ENCODE measurements at places on chromosomes 11 and 22.

GRCh38 chr22:31020334-31020733 lies 51.3 kb downstream of the TUG1 start:
- no peak for DNase-seq

- DNase-seq: no peak
Observed at GRCh38 chr11:1523077-1523476, 36.5 kb upstream of the MOB2 start.

DNA sequence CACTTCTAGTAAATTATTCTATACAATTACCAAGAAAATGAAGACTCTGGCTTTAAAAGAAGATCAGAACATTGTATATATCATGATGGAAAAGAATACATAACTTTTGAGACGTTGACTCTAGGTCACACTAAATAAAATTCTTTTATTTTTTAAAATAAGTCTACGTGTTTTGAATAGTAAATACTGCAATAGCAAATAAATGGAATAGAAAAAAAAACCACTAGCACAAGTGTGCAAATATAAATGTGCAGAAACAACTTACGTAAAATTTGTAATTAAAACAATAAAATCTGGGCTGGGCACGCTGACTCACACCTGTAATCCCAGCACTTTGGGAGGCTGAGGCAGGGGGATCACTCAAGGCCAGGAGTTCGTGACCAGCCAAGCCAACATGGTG lies 17.9 kb downstream of the SIK3 start:
- no peak for DNase-seq

DNA sequence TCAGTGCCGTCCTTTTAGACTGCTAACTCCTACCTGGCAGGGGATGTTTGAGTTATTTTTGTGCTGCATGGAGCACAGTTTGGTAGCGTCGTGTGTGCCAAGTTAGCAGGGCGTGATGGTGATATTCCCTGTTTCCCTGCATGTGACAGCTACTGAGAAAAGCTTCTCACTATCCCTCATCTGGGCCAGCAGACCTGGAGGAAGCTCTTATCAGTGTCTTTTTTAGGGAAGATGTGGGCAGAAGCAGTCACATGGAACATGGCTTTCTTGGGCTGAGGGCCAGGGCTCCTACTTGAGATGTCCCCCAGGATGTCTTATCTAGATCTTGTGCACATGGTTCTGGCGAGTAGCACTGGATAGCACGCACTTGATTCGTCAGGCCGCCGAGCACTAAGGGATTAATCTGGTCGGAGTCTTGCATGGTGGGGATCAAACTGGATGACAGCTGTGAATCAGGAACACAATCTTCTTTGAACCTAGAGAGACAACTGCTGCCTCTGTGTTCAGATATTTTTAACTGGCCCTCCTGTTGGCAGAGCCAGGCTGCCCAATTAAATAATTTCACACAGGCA lies 33.8 kb downstream of the TECTA start:
- DNase-seq: no peak

DNA sequence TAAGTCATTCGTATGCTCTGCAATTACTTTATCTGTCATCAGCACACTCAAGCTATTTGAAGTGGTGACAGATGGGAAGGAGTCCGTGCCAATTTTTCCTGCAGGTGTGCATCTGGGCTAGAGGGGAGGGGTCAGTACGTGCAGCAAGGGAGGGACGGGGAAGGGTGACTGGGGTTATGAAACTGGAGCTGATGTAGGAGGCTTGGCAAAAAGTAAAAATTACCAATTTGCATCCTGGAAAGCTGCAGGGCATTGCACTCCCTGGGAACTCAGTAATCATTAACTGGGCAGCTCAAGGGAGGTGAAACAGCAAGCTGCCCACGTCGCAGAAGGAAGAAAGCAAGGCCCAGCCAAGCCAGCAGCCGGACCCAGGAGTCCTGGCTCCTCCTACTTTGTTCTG lies 87.1 kb upstream of the TMEM45B start:
- DNase-seq: no peak

GRCh38 chr11:30889143-30889794 lies 303.1 kb upstream of the MPPED2 start:
- no peak for DNase-seq

GRCh38 chr22:17514084-17514483 lies 49.2 kb upstream of the SLC25A18 start:
- no peak for DNase-seq

- DNase-seq: no peak
Observed at GRCh38 chr11:113240790-113241635, 73.4 kb upstream of the TTC12 start.

- DNase-seq: no peak
Observed at GRCh38 chr11:23711981-23712380, 784.9 kb upstream of the LUZP2 start.

GRCh38 chr11:66609721-66610617 lies 6.5 kb upstream of the RBM14 start:
- no peak for DNase-seq

DNA sequence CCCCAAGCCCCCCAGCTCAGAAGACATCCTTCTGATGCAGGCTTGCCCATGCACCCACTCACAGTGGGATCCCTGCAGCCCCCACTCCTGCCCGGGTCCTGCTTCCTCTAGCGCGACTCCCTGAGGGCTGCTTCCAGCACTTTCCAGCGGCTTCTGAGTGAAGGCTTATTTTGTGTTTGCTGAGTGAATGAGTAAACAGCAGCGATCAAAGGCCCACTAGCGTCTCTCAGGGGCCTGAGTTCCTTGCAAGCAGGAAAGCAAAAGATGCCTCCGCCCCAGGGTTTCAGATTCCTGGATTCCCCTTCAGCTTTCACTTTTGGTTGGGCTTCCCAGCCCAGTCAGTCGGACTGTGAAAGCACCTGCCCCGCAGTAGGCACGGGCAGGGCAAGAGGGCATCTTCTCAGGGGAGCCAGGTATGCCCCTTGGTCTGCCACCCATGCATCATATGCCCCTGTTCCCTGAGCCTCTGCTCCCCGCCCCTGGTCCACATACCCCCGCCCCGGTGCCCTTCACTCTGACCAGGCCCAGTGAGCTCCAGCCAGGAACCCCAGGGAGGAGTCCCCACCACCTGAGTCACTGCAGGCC lies 9.2 kb downstream of the FADD start:
- peak; percentile 25 for DNase-seq

DNA sequence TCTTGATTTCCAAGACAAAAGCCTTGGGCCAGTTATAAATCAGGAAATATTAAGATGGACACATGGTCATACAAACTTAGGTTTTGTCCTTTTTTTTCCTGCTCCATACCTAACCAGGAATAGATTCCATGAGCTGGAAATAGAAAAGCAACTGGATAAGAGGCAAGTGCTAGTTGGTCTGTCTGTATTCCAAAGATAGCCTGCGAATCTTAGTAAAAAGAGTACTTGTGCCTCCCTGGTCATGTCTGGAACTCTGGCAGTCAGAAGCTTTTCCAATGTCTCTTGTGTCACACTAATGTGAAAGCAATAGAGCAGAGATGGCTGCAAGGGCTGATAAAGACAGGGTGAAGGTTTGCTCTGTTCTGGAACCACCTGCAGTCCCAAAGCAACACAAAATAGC lies 590.2 kb upstream of the ANO5 start:
- no peak for DNase-seq

DNA sequence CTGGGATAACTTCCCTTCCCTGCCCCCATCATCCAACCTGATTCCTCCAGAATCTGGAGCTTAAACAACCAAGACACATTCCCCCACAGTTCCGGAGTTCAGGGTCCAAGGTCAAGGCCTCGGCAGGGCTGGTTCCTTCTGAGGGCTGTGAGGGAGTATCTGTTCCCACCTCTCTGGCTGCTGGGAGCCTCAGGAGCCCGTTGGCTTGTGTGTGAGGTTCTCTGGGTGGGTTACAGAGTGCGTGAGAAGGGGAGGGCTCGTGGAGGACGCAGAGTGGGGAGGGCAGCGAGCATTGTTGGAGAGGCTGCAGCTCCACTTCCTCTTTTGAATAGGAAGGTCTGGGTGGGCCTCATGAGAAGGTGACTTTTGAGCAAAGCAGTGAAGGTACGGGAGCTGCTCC lies 8.5 kb downstream of the SERHL2 start:
- DNase-seq: peak; percentile 70

DNA sequence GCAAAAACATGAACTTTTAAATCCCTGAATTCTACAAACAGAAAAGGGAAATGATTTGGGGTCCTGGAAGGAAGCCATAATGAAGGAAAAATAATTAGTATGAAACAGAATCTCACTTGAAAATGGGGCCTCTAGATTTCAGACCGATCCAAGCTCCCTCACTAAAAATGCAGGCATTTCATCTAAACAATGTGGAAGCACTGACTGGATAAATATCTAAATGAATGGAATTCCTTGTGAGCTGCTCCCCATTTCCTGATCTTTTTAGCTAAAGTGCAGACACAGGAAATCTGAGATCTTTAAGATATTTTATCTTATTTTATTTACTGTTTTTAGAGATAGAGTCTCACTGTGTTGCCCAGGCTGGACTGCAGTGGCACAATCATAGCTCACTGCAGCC lies 1255.8 kb downstream of the LRRC4C start:
- no peak for DNase-seq

- no peak for DNase-seq
Observed at GRCh38 chr11:72004515-72005346, 6.0 kb downstream of the IL18BP start.

- no peak for DNase-seq
Observed at GRCh38 chr11:43992183-43992582, 49.7 kb downstream of the C11orf96 start.

- no peak for DNase-seq
Observed at GRCh38 chr11:117177534-117178209, 871 bp upstream of the SIDT2 start.

- no peak for DNase-seq
Observed at GRCh38 chr11:44083906-44084305, 11.6 kb upstream of the EXT2 start.

- no peak for DNase-seq
Observed at GRCh38 chr11:18270102-18270501, 4.0 kb downstream of the SAA1 start.

- no peak for DNase-seq
Observed at GRCh38 chr11:14645015-14645912, 1.7 kb downstream of the PDE3B start.

DNA sequence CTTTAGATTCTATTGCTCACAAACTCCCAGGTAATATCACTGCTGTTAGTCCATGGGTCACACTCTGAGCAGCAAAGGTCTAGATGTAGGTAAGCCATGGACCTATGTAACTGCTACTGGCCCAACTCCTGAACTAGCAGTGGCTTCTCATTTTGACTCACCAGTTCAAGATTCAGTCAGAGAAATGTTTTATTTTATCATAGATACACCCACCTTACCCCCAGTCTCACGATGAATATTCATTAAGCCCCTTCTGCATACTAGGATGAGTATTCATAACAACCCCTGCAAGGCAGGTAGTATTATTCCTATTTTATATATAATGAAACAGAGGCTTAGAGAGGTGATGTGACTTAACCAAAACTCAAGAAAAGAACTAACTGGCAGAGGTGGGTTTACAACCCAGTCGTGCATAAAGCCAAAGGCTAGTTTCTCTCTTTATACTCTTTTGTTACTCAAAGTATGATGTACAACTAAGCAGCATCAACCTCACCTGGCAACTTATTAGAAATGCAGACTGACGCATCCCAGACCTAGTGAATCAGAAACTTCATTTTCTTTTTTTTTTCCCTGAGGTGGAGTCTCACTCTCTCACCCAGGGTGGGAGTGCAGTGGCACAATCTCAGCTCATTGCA lies 957.6 kb upstream of the CCDC90B start:
- no peak for DNase-seq

DNA sequence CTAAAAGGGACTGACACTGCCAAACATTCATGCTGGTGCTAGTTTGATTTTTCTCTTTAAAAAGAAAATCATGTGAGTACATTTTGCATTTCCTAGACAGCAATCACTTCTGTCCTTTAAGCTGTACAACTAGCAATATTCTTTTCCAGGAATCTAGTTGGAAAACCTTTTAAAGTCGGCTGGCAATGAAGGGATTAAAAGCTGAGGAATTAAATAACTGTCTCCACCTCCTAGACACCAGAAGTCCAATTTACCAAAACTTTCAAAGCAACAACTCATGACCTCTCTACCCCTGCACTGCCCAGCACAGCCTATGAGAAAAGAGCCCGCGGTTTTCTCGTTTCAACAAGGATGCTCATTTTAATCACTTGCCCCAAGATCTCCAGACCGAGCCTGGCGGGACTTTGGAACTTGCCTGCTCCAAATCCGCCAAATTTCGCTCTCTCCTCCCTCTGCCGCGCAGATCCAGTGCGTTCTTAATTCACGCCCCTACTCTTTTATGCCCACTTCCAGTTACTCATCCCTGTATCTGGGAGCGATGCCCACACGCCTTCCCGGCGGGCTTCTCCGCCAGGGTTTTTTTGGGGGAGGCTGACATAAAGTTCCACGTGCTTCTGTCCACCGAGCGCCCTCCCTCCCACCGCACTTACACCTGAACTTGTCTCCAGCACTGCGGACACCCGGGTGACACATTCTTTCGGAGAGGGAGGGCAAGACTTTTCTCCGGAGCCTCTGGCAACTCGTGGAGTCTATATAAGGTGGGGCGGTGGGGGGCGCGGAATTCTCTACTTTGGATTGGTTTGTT lies 2.5 kb downstream of the MPPED2 start:
- no peak for DNase-seq

DNA sequence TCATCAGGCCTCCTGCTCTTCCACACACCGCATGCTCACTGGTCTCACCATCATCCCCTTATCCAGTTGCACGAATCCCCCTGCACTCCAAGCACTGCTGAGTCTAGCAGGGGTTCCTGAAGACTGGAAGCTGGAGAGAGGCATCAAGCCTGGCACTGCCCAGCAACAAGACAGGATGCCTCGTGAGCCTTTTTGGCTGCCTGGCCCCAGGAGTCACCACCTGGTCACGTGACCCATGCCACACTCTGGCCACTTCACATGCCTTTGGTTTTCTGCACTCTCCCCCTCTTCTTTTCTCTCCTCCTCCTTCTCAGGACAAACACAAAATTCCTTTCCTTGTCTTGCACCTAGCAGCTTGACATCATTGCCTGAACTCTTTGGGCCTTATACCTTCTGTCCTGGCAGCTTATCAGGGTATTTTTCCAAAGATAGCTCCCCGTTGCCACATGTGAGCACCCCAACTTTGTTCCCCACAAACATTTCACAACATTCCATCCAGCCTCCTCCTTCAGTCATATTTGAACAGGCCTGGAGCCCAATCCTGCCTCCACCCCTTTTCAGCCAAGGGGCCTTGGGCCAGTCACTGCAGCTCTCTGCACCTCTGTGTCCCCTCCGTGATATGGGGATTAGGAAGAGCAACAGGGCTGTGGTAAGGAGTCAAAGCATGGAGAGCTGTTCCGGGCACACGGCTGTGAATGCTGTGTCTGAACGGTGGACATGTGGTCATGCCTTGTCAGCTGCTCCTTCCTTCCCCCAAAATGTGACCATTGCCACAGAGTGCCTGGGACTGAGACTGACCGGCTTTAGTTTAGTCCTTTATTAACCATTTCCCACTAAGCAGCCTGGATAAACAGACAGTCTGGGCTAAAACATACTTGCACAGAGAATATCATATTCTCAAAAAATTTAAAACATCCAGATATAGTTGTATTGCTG lies 2.8 kb upstream of the PACSIN2 start:
- no peak for DNase-seq

GRCh38 chr11:134574947-134575346 lies 162.9 kb upstream of the B3GAT1 start:
- DNase-seq: no peak

Measured in Karpas-422 (cell line).